Left lung (tissue), 14 donors: ENCODE measurements at places on chromosomes 5 and 9. TPM values are rescaled to one million over a fixed set of nuclear protein-coding genes. Genes with fewer than 3 reads are reported as not detected.

DNA sequence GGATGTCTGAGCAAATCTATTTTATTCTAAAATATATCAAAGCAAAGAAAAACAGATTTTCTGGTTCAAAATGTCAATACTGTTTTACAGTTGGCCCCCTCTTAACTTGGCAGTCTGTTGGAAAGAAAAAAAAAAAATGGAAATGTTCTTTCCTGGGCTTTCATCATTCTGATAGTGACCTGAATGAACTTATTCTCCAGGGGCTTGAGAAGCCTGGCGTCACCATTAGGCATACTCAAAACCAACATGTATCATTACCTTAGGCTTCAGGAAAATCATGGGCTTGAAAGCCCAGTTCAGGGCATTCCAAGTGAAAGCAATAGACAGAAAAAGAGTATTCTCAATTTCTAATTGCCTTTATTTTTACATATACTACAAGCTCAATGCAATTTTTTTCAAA lies 283.7 kb upstream of the PUM3 start:
- DNase-seq, result no peak

- no peak for DNase-seq
Observed at GRCh38 chr5:73317523-73317922, 131.1 kb downstream of the FOXD1 start.

GRCh38 chr5:141617128-141617527 lies 1.7 kb downstream of the DIAPH1 start:
- no peak for DNase-seq

GRCh38 chr9:82761027-82761426 lies 301.9 kb downstream of the RASEF start:
- no peak for DNase-seq

DNA sequence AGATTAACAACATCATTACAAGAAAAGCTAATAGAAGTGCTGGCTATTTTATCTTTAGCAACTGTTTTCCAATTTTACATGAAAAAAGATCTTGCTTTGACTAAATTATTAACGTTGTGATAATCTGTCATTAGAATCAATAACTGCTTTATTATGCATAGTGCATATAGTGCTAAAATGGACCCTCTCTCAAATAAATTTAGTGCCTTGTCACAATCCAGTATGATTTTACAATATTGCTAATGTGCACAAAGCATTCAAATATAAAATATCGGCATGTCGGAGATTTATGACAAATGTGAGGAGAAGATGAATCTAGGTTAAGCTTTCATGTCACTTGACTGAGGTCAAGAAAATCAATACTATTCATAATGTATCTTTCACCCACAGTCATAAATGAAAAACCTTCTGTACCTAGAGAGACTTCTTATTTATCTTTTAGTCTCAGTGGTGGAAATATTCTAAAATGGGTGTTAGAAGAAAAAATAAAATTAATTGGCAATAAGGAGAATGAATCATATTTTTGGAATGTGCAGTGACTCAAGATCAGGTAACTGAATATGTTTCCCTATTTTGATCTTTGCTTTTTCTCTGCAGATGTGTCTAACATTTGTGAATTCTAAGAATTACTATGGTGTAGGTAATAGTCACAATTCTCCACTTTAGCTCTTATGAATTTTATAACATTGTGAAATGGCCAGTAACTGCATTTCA lies 672.9 kb upstream of the GRAMD2B start:
- DNase-seq, result no peak

- DNase-seq, result no peak
Observed at GRCh38 chr9:127960410-127961154, 20.2 kb downstream of the EEIG1 start.

DNA sequence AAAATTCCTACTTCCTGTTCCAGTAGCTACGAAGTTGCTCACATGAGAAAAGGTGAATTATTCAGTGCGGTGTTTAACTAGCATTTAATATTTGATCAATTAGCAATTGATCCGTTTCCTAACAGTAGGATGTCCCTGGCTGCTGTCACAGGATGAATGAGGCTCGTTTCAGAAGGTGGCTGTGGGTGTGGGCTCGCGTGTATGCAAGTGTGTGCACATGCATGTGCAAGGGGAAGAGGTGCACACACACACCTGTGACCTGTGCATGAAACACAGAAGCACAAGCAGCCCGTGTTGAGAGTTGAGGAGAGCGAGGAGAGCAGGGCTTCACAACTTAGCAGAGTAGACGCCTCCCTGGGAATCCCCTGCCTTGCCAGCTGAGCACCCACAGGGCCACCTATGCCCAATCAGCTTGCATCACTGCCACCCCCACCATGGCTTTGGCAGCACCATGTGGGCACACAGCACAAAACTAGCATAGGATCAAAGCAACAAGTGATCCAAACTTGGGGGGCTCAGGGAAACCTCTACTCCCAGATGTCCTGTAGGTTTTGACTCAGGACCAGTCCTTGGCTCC lies 107.2 kb downstream of the C5orf15 start:
- DNase-seq, result no peak

DNA sequence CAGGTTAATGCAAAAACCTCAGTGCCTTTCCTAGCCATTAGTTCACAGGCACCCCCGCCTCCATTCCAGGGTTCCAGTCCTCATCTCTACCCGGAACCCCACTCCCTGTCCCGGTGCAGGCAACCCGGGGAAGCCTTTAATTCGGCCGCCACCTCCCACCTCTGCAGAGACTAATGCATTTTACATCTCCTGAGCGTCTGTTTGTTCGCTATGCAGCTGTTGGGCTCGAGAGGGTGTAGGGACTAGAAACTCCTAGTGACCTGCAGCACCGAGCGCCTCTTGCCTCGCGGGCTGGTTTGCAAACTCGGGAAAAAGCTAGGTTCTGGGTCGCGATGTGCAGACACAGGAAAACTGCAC lies 3.6 kb downstream of the GDNF start:
- DNase-seq, result no peak

PPP2R2B gene
- total RNA-seq, result 0.70 TPM

ROPN1L gene
- total RNA-seq, result 9.5 TPM

NHP2 gene
- total RNA-seq, result 105 TPM

JAKMIP2 gene
- total RNA-seq, result 0.73 TPM

SNX30 gene
- 51.2 TPM for total RNA-seq

SPATA31C1 gene
- total RNA-seq, result not detected

SIMC1 gene
- total RNA-seq, result 14.7 TPM

LHX3 gene
- not detected for total RNA-seq

NTRK2 gene
- 3.8 TPM for total RNA-seq
